ENCODE measurements at places on chromosomes 12 and 14.

GRCh38 chr12:131825146-131825892 is 2.9 kb upstream of the MMP17 start:
- DNase-seq: no peak

DNA sequence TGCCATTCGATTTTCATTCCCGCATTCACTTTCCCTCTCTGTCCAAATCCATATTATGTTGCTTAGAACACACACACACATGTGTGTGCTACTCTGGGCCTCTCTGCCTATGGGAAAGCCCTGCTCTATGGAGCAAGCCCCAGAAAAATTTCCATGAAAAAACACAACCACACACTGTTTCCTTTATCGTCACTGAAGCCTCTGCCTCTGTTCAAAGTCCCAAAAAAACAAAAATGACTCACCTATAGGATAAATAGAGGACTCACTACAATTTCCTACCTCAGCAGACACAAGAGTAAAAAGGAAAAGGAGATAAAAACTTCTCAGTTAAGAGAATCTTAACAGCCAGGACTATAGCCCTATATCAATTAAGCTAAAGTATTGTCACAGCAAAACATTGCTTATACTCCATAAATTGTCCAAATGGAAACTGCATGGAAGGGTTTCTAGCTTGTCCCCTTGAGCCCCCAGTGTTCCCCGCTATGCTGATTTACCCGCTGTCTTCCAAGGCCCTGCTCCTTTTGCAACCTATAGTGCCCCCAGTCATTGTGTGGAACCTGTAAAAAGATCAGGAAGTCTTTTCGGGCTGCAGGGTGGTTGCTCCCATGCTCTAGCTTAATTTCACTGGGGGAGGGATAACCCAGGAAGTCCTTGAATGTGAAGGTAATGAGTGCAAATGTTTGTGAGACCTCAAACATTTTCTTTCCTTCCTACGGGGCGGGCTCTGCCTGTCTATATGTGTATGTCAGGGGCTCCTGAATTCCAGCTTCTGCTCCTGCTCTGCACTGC is 11.1 kb upstream of the PIP4K2C start:
- no peak for DNase-seq

DNA sequence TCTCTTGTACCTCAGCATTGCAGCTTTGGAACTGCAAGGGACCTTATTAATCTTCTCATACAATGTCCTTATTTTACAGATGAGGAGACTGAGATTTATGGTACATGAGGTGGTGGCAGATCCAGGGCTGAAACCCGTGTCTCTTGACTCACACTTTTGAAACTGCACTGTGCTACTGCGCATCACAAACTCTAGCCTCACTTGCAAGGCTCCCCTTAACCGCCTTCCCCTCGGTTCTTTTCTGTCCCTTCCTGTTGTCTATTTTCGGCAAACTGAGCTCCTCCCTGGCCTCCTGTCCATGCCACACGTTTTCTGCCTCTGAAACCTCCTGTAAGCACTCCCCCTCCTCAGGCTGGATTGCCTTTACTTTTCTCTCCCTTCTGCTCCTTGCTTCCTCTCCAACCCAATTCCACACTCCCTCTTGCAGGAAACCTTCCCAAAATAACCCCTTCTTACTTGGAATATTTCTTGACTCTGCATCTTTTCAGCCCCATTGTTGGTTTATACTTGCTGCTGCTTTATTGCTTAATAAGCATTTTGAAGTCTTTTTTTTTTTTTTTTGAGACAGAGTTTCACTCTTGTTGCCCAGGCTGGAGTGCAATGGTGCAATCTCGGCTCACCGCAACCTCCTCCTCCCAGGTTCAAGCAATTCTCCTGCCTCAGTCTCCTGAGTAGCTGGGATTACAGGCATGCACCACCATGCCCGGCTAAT is 72.4 kb upstream of the CISTR start:
- no peak for DNase-seq

DNA sequence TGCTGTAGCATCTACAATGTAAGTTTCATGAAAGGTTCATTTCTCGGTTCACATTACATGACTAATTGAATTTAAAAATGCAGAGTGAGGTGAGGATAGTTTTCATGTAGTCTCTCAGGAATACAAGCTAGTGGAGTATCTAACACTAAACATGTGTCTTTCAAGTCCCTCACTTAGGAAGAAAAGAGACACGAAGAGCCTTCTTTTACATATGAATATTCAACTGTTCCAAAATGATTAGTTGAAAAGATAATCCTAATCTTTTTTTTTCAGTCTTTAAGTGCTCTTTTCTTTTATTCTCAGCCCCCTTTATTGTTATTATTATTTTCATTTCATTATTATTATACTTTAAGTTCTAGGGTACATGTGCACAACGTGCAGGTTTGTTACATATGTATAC is 10.8 kb downstream of the PRR4 start:
- no peak for DNase-seq

GRCh38 chr12:49458816-49459215 is 80.0 kb upstream of the KCNH3 start:
- no peak for DNase-seq

DNA sequence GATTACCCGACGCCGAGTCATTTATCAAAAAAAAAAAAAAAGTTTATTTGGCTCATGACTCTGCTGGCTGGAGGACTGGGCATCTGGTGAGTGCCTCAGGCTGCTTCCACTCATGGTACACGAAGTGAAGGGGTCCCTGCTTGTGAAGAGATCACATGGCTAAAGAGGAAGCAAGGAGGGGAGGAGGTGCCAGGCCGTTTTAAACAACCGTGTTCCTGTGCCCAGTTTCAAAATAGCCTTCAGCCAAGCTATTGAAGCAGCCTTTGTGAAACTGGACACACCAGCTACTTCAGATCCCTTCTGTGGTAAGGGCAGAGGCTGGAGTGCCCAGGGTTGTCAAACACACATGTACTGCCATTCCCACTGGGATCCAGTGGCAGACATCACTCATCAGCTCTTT is 7.6 kb downstream of the POP5 start:
- DNase-seq: no peak

DNA sequence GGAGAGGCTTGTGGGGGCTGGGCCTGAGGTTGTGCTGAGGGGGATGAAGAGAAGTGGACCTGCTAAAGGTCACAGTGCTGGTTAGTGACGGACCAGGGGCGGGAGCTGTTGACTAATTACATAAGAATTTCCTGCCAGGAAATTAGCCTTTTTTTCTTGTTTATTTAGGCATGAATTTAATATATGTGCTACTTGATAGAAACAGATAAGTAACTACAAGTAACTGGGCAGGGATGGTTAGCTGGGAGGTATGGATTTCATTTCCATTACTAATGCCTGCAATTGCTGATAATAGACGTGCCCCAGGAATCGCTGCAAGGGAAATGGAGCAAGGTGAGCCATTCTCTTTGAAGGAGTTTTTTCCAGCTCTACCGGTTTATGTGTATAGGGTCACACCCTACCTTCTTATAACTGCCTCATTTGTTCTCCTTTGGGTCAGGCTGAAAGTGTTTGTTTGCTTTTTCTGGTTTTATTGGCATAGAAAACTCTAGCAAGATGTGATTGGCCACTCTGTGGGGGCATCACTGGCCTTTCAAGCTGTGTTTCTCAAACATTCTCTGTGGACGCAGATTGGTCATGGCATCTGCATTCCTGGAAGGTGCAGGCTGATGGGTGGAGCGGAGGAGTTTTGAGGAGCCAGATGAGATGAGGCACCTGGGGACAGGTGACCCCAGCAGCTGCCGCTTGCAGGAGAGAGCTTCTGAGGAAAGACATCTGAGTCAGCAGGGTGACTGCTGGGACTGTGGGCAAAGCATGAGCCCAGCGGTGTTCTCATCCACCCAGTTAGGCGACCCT is 19.0 kb upstream of the GPRC5A start:
- peak; percentile 76 for DNase-seq

DNA sequence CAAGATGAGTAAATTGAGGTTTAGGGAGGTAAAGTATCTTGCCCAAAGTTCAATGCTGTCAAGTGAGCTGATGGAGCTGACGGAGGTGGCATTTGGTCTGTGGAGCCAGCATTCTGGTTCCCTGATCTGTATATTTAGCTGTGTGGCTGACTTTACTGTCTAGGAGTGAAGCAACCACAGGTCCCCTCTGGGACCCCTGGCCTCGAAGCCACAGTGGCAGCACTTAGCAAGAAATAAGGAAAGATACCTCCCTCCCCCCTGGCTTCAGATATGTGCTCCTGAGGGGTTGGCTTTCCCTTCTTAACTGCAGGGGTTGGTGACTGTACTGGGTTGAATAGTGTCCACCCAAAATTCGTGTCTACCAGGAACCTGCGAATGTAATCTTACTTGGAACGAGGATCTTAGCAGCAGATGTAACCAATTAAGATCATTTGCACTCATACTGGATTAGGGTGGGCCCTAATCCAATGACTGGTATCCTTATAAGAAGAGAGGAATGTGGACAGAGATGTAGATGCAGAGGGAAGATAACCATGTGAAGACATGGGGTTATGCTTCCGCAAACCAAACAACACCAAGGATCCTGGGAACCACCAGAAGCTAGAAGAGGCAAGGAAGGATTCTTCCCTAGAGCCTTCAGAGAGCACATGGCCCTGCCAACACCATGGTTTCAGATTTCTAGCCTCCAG is 2.0 kb upstream of the ACVR1B start:
- DNase-seq: no peak

GRCh38 chr14:102893452-102893851 is 29.0 kb upstream of the AMN start:
- DNase-seq: peak; percentile 55

DNA sequence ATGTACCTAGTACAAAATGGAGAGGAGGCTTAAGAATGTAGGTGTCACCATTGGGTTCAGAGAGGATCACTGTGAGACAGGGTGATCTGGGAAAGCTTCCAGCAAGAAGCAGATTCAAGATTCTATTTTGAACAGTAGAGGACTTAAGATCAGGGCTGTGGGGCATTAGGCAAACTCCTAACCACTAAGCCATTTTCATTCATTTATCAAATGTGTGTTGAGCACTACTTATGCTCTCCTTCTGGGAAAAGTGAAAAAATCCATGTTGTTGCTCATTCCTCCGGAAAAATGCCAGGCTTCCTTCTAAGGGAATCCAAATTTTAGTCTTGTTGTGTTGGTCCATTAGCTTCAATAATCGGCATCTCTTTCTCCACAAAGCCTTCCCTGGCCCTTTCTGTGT is 163.4 kb downstream of the NUAK1 start:
- DNase-seq: no peak

GRCh38 chr12:52206304-52207040 is 14.7 kb upstream of the KRT80 start:
- DNase-seq: peak; percentile 14

DNA sequence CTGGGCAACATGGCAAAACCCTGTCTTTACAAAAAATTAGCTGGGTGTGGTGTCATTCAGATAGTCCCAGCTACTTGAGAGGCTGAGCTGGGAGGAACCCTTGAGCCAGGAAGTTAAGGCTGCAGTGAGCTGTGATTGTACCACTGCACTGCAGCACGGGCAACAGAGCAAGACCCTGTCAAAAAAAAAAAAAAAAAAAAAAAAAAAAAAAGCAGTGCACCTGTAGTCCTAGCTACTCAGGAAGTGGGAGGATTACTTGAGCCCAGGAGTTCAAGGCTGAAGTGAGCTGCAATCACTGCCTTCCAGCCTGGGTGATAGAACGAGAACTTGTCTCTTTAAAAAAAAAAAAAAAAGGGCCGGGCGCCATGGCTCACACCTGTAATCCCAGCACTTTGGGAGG is 5.6 kb downstream of the REM2 start:
- DNase-seq: no peak

- DNase-seq: no peak
Measured at GRCh38 chr14:59438195-59438647, 27.0 kb downstream of the GPR135 start.

- DNase-seq: peak; percentile 70
Measured at GRCh38 chr14:91249841-91250616, 5.5 kb upstream of the GPR68 start.

GRCh38 chr12:34097213-34097612 is 74.9 kb downstream of the ALG10 start:
- no peak for DNase-seq

DNA sequence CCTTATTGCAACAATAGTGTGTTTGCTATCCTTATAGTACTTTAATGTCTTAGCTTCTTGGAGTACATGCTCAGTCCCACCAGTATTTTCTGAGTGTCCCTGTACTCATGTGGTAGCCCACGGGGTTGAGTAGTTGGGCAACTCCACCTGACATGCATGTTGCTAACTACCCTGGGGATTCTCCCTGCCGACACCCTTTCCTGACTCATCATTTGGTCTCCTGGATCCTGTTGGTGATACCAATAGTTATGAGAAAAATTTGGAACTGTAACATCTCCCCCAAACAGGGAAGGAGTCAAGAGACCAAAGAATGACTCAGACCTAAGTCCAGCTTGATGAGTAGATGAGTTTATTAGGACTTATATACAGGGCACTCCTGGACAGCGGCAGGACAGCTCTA is 101.6 kb downstream of the BRMS1L start:
- no peak for DNase-seq

DNA sequence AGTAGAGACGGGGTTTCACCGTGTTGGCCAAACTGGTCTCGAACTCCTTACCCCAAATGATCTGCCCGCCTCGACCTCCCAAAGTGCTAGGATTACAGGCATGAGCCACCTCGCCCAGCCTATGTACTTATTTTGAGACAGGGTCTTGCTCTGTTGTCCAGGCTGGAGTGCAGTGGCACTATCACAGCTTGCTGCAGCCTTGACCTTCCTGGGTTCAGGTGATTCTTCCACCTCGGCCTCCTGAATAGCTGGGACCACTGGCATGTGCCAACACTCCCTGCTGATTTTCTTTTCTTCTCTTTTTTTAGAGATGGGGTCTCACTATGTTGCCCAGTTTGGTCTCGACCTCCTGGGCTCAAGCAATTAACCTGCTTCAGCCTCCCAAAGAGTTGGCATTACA is 14.0 kb upstream of the HNF1A start:
- no peak for DNase-seq

DNA sequence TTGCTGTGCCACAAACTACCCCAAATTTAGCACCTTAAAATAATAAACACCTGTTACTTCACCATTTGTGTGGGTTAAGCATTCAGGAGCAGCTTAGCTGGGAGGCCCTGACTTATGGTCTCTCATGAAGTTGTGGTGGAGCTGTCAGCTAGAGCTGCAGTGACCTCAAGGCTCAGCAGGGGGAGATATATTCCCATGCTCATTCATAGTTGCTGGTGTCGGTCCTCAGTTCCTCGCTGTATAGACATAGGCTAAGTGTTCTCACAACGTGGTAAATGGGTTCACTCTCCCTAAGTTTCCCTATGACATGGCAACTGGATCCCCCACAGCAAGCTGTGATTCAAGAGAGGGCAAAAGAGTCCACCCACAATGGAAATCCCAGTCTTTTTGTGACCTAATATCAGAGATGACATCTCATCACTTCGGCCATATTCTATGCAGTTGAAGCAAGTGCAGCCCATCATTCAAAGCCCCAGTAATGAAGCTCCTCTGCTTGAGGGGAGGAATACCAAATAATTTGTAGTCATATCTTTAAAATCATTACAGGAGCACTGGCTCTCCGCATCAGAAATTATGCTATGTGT is 41.1 kb downstream of the PRB3 start:
- peak; percentile 55 for DNase-seq

- DNase-seq: no peak
Measured at GRCh38 chr14:45904314-45904713, 651.3 kb upstream of the MIS18BP1 start.
